ENCODE measurements at places on chromosomes 2 and 18.

DNA sequence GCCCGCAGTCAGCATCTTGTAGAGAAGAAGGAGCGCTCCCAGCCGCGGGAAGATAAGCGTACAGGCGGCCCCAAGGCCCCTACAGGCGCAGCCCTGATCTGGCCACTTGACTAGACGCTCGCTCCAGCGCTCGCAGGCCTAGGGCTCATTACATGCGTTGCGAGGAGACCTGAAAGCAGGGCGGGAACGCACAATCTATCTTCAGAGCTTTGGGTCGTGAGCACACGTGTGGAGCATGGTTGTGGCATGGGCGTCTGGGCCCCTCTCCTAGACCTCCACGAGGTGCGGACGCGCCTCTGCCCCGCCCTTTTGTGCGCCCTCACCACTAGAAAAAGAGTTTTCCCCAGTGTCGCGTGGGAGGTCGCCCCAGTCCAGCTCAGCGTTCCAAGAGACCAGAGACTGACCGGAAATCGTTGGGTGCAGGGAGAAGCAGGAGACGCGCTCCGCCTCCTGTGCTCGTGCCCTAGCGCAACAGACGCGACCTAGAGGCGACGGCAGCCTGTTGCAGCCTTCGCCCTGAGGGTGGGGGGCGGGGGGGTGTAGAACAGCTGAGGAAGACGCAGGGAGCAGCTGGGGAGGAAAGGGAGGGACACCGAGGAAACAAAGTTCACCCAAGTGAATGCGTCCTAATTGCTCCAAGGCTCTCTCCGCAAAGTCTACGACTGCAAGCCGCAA is 12.6 kb downstream of the NR4A2 start:
- DNase-seq, result no peak

DNA sequence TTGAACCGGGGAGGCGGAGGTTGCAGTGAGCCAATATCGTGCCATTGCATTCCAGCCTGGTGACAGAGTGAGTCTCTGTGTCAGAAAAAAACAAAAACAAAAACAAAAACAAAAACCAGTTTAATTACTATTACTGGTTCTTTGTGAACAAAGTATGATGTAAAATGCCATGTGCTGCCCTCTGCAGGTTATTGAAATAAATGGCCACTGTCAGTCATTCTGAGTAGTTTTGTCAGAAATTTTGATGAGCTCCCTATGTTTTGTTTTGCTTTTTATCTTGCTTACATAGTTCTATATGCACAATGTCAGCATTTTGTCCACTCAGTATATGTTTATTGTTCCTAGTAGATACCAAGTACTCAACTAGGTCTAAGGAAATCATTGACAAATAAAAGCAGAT is 423.6 kb upstream of the CHST9 start:
- no peak for DNase-seq

GRCh38 chr2:238874330-238875050 is 26.6 kb downstream of the TWIST2 start:
- DNase-seq, result no peak

- no peak for DNase-seq
Observed at GRCh38 chr18:49101236-49101635, 150.5 kb upstream of the SMAD7 start.

GRCh38 chr18:50742952-50743351 is 76.9 kb downstream of the MRO start:
- DNase-seq, result no peak
